ENCODE measurements at places on chromosomes 13 and 19.

- DNase-seq: no peak
Observed at GRCh38 chr19:14383661-14384555, 2.7 kb downstream of the ADGRE5 start.

DNA sequence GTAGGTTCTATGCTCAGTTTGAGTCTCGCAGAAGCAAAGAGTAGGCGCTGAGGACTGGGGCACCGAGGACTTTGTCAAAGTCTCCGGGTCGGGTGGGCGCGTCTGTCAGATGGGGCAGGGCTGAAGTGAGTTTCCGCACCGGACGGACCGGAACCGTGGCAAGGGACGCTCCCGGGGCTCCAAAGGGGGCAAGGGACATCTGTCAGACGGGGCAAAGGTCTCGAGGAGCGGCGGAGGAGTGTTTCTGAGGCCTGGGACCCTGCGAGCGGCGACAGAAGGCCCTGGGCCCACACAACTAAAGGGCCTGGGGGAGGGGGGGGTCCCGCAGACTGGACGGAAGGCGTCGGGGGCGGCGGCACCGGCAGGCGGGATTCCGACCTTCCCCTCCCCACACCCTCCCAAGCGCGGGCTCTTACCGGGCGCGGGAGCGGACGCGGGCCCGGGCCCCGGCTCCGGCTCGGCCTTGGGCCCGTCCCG lies 13.3 kb upstream of the AKAP8L start:
- no peak for DNase-seq

DNA sequence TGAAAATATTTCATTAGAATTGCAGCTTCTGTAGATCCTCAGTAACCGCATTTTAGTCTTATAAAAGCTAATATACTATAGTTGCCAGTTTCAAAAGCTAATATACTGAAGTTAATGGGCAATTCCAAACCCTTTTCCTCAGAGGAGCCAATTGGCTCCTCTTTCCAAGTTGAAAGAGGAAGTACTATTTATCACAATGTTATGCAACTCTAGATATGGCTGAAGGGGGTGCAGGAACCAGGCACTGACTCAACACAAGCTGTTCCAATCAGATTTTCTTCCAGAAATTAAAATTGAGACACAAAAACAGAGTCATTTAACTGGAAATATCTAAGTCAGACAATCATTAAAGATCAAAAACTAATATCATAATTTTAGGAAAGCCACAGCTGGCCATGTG lies 258.9 kb downstream of the PCDH20 start:
- no peak for DNase-seq

GRCh38 chr13:110023729-110024644 lies 237.6 kb upstream of the IRS2 start:
- DNase-seq: peak; percentile 42

- no peak for DNase-seq
Observed at GRCh38 chr13:31435536-31435935, 235.8 kb downstream of the B3GLCT start.

DNA sequence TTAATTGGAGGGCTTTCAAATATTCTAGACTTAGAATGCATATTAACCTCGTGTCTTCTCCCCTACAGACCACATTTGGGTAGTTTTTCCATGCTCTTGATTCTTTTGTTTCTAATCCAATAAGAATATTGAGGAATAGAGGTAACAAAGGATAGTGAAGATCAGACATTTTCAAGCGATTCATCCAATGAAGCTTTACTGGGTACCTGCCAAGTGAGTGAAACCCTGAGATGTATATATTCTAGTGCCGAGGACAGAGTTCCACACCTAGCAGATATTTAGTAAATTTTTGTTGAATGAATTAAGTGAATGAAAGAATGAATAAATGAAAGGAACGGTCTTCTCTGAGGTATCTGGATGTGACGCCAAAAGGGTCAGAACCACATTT lies 442 bp upstream of the RFC3 start:
- no peak for DNase-seq

DNA sequence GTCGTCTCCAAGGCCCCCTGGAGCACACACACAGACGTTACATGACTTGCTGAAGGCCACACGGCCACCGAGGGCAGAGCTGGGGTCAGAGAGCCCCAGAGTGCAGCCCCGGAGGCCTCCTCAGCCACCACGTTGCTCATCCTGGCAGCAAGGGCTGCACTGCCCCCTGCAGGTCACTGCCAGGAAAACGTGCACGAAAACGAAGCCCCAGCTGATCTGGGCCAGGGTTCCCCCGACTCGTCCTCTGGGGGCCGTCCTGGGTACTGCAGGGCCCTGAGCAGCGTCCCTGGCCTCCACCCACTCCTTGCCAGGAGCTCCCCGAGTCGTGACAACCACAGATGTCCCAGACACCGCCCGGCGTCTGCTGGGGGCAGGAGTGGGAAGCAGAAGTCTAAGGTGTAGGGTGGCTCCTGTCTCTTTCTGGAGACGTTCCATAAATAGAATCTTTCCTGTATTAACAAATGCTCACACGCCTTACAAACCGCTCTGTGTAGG lies 3.4 kb downstream of the TPGS1 start:
- DNase-seq: peak; percentile 48

GRCh38 chr13:99356262-99357091 lies 49.3 kb upstream of the GPR183 start:
- DNase-seq: no peak

GRCh38 chr13:76289558-76289957 lies 596.6 kb downstream of the KCTD12 start:
- no peak for DNase-seq

DNA sequence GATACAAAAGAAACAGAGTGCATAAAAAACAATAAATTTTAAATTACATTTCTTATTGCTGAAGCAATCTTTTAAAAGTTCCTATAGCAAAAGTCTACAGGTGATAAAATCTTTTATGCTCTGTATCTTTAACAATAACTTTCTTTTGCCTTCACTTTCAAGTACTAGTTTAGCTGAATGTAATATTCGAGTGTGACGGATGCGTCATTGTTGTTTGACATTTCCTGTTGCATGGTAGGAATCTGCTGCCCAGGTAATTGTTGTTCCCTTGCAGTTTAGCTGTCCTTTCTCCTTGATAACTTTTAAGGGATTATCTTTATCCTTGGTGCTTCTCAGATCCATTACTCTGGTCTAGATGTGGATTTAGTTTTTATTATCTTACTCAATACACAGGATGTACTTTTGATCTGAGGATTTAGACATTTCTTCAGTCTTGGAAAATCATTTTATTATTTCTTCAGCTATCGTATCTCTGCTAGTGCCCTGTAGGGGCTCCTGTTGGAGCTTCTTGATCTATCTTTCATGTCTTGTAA lies 2.1 kb upstream of the CPB2 start:
- no peak for DNase-seq

GRCh38 chr13:93740334-93740733 lies 513.7 kb downstream of the GPC6 start:
- DNase-seq: no peak

GRCh38 chr13:105758918-105759860 lies 776.3 kb downstream of the EFNB2 start:
- no peak for DNase-seq

GRCh38 chr19:10553943-10554381 lies 10.3 kb downstream of the ATG4D start:
- no peak for DNase-seq

DNA sequence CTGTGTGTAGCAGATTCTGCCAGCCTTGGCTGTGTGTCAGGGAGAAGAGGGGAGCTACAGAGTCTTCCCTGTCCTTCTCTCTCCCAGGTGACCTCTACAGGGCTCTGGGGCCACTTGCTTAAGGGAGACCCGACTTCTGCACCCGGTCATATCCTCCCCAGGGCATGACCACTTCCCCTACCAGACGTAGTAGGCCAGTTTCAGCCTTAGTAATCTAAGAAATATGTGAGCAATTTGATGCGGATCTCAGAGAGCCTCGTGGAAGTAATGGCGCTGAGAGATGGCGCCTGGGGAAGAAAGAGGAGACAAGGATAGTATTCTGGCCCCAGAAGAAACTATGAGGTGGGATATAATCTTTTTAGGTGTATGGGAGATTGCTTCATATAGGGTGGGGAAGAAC lies 41.9 kb downstream of the NFIX start:
- no peak for DNase-seq

DNA sequence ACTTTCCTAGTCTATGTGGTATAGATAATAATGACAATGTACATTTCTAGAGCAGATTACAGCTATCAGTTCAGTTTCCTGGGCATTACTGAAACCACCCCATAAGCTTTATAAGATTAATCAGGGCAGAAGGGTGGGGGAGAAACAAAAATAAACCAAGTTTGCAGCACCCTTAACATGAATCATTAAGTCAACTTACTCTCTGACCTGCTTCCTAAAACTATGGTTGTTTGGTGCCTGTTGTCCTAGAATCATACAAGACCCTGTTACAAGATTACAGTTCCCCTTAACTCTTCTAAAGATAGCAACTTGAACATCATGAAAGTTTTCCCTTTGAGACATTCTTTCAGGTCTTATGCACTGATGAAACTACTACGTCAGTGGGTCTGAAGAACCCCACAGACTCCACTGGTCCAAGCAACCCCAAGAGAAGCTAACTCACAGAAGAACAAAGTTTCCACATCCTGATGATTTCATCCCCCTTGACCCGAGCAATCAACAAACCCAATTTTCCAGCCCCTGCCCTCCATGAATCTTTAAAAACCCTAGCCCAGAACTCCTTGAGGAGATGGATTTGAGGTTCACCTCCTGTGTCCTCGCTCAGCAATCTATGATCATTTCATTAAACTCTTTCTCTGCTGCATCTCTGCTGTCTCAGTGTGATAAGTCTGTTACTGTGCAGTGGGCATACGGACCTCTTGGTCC lies 336.5 kb downstream of the FOXO1 start:
- no peak for DNase-seq

DNA sequence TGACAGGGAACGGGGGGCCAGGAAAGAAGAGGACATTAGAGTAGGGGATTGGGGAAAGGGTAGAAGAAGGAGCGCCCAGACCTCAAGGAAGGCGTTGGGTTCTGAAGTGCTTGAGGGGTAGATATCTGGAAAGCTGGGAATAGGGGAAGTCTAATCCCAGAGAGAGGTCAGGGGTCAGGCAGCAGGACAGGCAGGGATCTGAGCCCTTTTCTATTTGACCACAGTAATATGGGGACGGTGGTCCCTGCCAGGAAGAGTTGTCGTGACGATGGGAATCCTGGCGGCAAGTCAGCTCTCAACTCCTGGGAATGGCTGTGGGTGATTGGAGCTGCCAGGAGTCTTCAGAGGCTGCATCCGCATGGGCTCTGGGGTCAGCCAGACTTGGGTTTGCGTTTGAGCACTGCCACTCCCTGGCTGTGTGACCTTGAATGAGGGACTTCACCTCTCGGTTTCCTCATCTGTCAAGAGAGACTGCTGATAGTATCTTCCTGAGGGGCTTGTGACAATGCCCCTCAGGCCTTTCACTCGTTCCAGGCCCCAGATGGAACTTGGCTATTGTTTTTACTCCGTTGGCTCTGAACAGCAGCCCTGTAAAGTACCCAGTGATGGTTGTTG lies 1.3 kb downstream of the AP2A1 start:
- no peak for DNase-seq

GRCh38 chr13:114019367-114019766 lies 45.5 kb upstream of the C13orf46 start:
- no peak for DNase-seq

DNA sequence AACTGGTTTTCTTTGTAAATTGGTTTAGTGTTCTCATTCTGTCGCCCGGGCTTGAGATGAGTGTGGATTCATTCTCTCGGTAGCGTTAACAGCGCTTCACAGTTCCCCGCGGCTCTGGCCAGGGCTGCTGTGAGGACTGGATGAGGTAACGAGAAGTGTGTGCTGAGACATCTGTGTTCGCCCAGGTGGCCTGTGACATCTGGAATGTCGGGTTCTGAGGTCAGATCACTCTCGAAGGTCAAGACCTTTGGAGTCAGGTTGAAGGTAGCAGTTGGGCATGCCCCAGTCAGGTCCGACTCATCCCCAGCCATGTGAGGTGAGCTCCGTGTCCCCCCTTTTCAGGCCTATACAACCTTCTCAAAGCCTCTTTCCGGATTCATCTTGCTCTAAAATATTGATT lies 13.4 kb upstream of the TUBGCP3 start:
- DNase-seq: no peak

GRCh38 chr13:92591117-92591516 lies 635.5 kb upstream of the GPC6 start:
- no peak for DNase-seq

DNA sequence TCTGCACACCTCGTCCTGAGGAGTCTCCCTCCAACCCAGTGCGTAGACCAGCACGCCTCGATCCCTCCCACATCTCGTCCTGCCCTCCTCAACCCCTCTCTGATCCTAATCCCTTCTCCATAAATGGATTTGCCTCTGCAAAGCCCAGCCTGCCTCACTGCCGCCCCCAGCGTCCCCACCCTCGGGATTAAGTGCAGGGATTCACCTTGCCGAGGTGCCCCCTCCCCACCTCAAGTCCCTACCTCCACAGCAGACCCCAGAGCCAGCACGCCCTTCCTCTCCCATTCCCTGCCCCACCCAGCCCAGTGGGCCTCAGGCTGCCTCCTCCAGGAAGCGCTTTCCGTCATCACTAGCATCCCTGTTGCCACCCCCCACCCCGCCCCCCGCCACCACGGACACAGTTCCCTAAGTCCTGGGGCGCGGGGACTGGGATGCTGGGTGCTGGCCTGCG lies 4.0 kb downstream of the KLF16 start:
- no peak for DNase-seq

GRCh38 chr19:58355908-58356765 lies 2.8 kb upstream of the A1BG start:
- DNase-seq: no peak

DNA sequence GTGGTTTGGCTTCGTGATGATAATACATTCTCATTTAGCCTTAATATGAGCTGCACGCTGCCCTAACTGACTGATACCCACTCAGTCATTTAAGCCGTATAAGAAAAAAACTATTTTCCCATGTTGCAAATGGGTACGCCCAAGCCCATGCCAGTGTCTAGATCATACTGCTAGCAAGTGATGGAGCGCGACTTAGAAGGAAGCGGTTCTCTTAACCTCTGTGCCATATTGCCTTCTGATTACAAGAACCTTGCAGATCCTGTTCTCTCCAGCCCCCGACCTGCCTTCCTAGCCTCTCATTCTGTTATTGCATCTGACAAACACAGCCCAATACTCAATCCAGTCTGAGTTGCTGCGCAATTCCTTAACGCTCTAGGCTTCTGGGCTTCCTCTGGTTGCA lies 603 bp downstream of the GPALPP1 start:
- DNase-seq: no peak

DNA sequence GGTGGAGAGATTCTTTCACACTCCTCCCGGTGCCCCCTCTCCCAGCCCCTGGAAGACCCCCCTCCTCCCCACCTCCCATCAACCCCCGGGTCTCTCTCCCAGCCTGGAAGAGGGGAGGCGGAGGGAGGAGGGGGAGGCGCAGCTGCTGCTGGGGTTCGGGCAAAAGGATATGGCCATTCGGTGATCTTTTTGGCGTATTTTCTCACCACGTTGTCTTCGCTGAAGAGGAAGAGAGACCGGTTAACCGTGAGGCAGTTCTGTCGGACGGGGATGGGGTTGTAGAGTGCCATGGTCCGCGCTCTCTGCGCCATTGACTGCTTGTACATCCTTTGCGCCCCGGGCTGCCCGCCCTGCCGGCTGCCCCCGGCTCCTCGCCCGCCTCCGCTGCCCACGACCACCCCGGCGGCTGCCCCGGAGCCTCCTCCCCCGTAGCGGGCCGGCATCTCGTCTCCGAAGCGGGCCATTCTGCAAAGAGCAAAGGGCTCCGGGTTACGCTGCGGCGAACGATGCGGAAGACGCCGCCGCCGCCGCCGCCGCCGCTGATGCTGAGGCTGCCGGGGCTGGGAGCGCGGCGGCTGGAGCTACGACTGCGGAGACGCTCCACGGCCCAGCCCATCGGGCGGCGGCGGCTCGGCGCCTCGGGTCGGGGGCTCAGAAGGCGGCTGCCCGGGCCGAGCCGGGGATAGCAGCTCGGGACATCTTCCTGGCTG lies 363 bp downstream of the CACNA1A start:
- no peak for DNase-seq

Data from NCI-H1436 treated with DMSO at 0.1 percent for 48 hours (cell line).